ENCODE measurements at places on chromosomes 12 and 14.

GRCh38 chr12:55955800-55956508 lies 9.9 kb downstream of the PMEL start:
- peak; percentile 78 for DNase-seq

DNA sequence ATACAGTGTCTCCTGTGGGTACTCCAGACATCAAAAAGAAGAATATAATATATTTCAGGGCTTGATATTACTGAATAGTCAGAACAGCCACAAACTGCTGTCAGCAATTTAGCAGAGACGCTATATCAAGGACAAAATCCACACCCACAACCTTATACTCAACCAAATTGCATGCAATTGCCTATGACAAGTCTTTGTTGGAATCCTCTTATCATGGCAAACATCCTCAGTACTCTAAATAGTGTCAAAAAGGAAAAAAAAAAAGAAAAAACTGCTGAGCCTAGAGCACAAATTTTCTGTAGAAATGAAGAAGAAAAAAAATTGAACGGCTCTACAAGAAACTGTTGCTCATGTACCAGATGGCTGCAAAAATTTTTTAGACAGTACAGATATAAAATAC lies 485.7 kb downstream of the TMTC2 start:
- no peak for DNase-seq

GRCh38 chr14:68230202-68230949 lies 410.8 kb downstream of the RAD51B start:
- no peak for DNase-seq

DNA sequence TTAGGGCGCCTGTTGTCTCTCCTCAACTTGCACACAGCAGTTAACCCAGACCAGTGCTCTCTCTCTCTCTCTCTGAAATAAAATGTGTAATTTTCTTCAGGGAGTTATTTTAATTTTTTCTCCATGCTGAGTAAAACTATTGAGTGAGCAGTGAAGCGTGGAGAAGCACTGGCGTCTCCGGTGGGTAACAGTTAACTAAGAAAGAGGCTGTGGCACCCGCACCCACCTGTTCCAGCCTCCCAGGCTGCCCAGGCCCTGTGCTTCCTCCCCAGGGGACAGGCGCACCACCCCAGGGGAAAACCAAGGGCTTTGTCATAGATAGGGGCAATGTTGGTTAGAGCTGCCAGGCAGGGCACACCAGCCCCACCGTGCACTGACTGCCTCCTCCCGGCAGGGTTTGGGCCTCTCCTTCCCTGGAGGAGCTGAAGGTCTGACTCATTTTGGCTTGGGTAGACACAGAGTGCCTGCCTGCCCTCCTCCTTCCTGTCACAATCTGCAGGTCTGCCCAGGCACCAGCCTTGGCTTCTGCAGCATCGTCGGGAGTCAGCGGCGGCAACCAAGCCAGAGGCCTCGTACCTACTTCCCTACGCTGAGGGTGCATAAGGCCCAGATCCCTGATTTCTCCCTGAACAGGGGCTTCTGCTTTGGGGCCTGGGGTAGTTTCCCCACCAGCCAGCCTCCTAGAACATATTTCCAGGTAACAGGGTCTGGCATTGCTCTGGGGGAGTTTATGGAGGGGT lies 3.9 kb downstream of the HOXC5 start:
- DNase-seq: no peak

- peak; percentile 66 for DNase-seq
These were observed 3.5 kb downstream of the AICDA start for GRCh38 chr12:8609061-8609570.

GRCh38 chr14:76719666-76720065 lies 41.6 kb upstream of the VASH1 start:
- DNase-seq: no peak

Measured in hematopoietic multipotent progenitor cell treated with erythropoietin and hydrocortisone succinate and interleukin-3 and kit ligand, for 6 days (in vitro differentiated cells).